ENCODE measurements at places on chromosomes 16 and 17.

DNA sequence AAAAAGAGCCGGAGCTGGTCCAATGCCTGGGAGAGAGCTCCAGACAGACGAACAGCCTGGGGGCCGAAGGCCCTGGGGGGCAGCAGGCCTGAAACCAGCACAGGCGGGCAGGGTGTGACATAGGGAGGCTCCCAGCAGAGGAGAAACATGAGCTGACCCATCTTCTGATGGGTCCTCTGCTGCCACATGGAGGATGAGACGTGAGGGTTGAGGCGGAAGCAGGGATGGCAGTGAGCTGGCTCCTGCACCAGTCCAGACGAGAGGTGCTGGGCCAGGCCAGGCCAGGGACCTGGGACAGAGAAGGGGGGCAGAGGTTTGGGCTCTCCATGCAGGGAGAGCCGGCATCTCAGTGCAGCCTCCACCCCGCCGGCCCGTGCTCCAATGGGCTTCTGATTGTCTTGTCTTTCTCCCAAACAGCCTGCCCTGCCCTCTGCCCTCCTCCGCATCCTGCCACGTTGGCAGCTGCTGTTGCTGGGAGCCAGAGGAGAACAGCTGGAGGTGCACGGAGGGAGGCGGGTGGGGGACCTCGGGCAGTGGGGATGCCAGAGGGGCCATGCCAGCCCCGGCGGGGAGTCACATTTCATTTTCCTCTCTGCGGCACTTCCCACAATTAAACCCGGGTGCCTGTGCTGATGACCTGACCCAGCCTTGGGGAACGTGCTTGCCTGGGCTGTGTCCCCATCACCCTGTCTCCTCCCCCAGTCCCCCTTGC is 139.1 kb upstream of the GSE1 start:
- no peak for DNase-seq

GRCh38 chr17:29709866-29710519 is 87.3 kb upstream of the CORO6 start:
- DNase-seq, result no peak

- no peak for DNase-seq
Observed at GRCh38 chr16:22425036-22425801, 50.8 kb upstream of the CDR2 start.

DNA sequence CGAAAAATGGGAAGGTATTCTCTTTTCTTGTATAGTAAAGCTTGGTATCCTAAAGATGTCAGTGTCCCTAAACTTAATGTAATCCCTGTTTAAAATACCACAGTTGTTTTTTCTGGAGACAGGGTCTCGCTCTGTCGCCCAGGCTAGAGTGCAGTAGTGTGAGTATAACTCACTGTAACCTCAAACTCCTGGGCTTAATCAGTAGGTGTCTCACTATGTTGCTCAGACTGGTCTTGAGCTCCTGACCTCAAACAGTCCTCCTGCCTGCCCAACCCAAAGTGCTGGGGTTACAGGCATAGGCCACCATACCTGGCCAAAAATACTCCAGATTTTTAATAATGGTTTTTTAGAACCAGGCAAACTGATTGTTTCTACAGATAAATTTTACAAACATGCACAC is 8.2 kb downstream of the DCAF7 start:
- no peak for DNase-seq

DNA sequence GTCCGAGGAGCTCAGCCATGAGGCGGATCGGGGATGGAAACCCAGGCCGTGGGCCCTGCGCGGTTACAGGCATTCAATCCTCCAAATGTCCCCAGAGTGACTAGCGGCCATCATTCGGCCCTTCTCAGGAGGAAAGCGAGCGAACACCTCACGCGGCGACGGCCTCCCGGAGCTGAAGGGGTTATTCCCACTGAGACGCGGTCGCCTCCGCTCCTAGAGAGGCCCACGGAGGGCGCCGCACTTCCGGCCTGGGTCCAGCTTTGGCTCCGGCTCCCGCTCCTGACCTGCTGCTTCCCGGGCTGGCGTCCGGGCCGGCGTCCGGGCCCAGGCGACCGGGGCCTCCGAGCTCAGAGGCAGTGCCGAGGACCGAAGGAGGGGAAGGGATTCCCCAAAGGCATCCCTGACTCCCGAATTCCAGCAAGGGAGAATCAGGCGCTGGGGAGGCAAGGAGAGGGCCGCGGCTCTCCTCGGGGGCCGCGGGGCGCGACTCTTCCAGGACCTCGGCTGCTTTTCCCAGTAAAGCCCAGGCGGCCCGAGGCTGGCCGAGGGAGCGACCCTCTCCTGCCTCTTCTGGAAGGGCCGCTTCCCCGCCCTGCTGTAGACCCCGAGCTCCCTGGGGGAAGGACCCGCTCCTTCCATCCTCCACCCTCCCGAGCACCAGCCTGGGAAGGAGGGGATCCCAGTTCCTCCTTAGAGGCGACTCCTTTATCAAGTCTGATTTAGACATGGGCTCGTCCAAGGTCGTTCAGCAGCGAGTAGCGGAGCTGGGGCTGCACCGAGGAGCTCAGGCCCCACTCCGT is 18.6 kb upstream of the ZNF629 start:
- DNase-seq, result peak; percentile 41

GRCh38 chr17:81513372-81513752 is 763 bp upstream of the ACTG1 start:
- DNase-seq, result no peak

- no peak for DNase-seq
Observed at GRCh38 chr16:21698169-21699032, 34.6 kb downstream of the OTOA start.

DNA sequence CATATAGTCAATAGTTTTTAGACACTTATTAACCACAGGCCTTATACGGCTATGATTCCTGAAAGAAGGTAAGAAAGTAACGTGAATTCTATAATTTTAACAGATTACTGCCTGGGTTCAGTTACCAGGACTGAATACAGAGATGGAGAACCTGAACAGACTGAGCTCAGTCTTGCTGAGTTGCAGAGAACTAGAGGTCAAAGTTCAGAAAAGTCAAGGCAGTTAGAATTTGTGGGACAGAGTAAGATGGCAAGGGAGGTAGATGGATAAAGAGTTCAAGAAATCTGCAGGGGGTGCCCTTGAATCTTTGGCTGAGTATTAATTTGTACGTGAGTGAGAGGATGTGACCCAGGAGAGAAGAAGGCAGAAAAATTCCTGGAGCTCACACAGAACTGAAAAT is 320.1 kb upstream of the MAF start:
- DNase-seq, result no peak

GRCh38 chr16:69654280-69654931 is 72.0 kb downstream of the NQO1 start:
- DNase-seq, result no peak

- DNase-seq, result no peak
Observed at GRCh38 chr16:51022955-51023354, 128.1 kb downstream of the SALL1 start.

GRCh38 chr17:6474906-6475305 is 30.7 kb downstream of the PIMREG start:
- no peak for DNase-seq

- no peak for DNase-seq
Observed at GRCh38 chr17:15012351-15012980, 252.7 kb downstream of the PMP22 start.

DNA sequence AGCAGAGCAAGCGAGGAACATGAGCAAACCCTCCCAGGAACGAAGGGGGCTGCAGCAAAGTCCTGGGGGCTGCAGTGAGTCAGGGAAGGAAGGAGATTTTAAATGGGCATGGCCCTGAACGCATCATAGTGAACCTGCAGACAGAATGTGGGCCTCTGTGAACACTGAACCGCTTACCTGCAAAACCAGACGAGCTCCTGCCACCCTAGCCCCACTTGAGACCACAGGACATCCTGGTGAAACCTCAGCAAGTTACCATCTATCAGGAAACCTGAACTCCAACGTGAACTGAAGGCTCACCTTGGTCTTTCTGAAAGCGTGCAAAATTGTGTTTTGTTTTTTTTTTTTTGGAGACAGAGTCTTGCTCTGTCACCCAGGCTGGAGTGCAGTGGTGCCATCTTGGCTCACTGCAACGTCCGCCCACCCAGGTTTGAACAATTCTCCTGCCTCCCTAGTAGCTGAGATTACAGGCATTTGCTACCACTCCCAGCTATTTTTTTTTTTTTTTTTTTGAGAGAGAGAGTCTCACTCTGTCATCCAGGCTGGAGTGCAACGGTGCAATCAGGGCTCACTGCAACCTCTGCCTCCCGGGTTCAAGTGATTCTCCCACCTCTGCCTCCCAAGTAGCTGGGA is 30.8 kb downstream of the FANCA start:
- no peak for DNase-seq

- DNase-seq, result no peak
Observed at GRCh38 chr17:78826836-78827509, 13.6 kb downstream of the USP36 start.

DNA sequence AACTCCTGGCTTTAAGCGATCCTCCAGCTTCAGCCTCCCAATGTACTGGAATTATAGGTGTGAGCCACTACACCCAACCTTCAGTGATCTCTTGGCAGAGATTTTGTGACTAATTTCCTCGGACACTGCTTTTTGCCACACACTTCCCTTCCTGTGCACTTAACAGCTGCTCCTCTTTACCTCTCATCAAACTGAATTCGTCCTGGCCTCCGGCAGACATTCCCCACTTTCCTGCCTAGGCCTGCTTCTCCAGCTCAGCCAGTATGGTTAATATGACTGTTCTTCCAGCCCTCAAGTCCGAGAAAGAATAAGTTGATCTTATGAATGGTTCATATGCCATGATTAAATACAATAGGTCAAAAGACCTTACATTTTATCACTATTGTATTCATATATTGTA is 69.0 kb upstream of the MTMR4 start:
- DNase-seq, result no peak

DNA sequence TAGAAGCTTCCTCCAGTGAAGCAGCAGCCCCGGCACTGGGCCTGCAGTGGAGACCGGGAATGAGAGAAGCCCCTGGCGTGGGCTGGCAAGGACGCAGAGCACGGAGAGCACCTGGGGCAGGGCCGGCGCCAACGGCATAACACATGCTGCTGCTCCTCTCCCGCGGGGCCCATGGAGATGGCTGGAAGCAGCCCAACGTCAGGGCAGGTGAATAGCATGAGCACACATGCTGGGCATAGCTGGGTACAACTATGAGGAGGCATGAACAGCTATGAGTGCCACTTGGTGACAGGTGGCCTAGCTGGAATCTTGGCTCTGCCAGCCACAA is 46.4 kb downstream of the IRF8 start:
- no peak for DNase-seq

GRCh38 chr17:45333702-45334092 is 16.9 kb upstream of the MAP3K14 start:
- DNase-seq, result no peak

DNA sequence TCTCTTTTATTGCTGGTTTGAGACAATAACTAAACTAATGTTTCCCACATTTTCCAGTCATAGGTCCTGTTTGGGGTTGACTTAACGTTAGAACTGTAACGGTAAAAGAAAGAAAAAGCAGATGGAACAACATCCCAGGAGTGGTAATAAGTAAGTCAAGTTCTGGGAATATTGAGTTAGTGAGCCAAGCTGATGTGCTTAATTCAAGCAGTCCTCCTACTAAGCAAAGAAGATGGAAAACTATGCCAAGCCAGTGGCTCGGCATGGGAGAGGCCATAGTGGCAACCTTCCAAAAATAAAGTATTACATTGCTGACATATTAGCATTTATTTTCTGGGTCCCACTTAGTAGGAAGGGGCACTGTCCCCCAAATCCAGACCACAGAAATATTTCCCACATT is 161.7 kb upstream of the CDH5 start:
- DNase-seq, result no peak

GRCh38 chr16:89184933-89185794 is 13.6 kb downstream of the CDH15 start:
- DNase-seq, result no peak

DNA sequence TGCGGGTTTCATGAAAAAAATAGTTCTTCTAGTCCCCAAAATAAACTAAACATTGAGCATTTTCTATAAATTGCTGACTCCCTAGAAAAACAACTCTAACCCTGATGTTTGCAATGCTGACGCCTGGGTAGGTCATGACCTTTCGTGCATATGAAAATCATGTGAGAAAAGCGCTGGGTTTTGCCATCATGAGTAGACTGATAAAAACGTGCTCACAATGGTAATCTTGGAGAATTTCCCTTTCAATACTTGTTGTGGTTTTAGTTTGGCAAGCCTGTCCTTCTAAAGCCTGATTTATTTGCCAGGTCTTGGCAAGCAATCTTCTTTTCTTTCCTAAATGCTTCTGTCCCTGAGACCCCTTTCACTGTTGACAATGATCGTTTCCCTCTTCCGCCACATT is 4.0 kb upstream of the CLEC10A start:
- no peak for DNase-seq

GRCh38 chr17:79530361-79531105 is 80.3 kb downstream of the RBFOX3 start:
- DNase-seq, result no peak

DNA sequence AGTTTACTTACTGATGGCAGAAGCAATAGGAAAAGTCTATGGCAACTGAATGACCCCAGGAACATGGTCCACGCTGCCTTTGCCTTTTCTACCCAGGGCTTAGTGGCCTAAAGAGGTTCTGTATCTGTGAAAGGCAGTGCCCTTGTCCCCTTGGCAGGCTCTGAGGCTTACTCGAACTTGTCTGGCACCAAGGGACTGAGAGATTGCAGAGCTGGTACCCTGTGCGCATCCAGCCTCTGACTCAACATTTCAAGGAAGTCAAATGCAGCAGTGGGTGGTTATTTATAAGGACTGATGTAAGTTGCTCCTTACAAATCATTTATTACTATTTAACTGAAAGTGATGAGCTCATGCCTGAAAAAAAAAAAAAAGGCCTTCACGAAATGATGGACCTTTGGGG is 299.9 kb upstream of the MYOCD start:
- DNase-seq, result no peak

- peak; percentile 38 for DNase-seq
Observed at GRCh38 chr17:4739122-4740024, at the start of the genes CXCL16 and ZMYND15. CXCL16 (minus strand) TSS chr17:4739928; CDS start chr17:4739339, 589 bp downstream. ZMYND15 (plus strand) TSS chr17:4739833; CDS start chr17:4740549, 716 bp downstream.

- DNase-seq, result no peak
Observed at GRCh38 chr17:82285141-82285540, 11.6 kb upstream of the CSNK1D start.

DNA sequence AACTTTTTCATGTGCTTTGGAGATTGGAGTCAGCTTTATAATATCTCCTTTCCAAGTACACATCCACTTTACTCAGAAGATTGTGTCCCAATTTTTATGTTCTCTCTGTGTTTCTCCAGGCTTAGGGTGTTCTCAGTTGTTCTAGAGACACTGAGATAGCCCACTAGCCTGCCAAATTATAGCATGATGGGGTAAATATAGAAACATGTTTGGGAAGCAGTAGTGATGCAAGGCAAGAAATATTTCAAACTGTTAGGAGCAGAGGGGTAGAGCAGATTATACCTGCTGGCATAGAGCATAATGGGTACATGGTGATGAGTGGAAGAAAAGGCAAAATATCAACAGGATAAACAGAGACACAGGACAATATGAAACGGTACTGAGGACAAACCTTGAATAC is 12.4 kb downstream of the SLFN11 start:
- DNase-seq, result no peak
